ENCODE measurements at places on chromosomes 5 and 9.

GRCh38 chr5:157855404-157855994 lies 3.4 kb downstream of the CLINT1 start:
- no peak overlapping the region for H3K4me3 ChIP-seq
- no peak overlapping the region for H3K27ac ChIP-seq
- peak; percentile 54 for DNase-seq
- H3K27me3 ChIP-seq: no peaks in the 10 kb centered on the region

DNA sequence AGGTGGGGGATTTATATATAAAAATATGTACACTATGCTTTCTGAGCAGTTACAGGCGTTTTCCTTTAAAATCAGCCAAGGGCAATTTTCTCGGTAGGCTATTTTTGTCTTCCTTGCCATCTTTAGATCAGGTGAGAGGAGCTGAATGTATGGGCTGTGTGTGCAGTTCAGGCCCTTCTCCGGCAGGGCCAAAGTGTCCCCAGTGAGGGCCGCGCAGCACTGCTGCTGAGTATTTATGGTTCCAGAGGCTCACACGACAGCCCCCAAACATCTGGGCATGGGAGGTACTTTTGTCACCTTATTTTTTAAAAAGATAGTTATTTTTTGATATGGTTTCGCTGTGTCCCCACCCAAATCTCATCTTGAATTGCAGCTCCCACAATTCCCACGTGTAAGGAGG lies 11.5 kb downstream of the GFPT2 start:
- no peaks in the 10 kb centered on the region for H3K27me3 ChIP-seq
- no peak overlapping the region for H3K4me3 ChIP-seq
- no peak for DNase-seq
- H3K4me1 ChIP-seq: peaks cover 11% of the 10 kb centered on the region
- peaks cover 12% of the 10 kb centered on the region for H3K36me3 ChIP-seq

DNA sequence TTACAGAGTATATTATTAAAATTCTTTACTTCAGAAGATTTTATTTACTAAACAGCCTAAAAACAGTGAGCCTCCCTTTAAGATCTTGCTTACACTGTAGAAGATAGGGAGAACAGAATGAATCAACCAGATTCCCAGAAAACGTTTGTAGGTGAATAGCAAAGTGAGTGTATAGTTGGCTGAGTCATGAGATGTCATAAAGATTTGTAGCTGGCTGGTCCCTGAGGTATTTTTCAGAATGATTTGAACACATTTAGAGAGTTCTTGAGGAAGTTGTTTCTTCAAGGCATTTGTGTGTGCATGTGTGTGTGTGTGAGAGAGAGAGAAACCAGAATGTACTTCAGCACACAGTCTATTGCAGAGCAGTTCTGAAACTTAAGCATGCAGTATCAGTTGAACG lies 159.4 kb upstream of the PRR16 start:
- H3K36me3 ChIP-seq: no peaks in the 10 kb centered on the region
- DNase-seq: no peak
- no peaks in the 10 kb centered on the region for H3K27me3 ChIP-seq
- no peaks in the 10 kb centered on the region for H3K4me1 ChIP-seq
- no peak overlapping the region for H3K27ac ChIP-seq
- H3K4me3 ChIP-seq: no peak overlapping the region

DNA sequence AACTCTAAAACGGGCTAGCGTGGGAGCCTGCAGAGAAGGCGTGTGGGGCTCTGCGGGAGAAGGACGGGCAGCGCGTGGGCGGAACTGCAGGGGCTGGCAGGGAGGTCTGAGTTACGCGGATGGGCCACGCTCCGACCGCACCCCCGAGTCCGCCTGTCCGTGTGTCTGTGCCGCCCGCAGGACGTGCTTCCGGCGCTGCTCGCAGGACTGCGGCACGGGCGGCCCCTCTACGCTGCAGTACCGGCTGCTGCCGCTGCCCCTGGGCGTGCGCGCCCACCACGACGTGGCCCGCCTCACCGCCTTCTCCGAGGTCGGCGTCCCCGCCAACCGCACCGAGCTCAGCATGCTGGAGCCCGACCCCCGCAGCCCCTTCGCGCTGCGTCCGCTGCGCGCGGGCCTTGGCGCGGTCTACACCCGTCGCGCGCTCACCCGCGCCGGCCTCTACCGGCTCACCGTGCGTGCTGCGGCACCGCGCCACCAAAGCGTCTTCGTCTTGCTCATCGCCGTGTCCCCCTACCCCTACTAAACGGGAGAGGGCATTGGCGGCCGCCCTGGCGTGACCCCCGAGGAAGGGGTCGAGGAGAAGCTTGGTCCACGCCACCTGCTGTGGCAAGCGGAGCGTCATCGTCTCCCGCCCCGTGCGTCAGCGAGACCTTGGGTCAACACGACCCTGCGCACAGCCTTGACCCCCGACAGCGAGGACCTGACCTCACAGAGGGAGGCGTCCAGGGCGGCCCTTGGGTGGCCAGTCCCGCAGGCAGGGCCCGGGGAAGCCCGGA lies 11.4 kb upstream of the ASS1 start:
- no peaks in the 10 kb centered on the region for H3K36me3 ChIP-seq
- peaks cover 25% of the 10 kb centered on the region for H3K27me3 ChIP-seq
- peaks cover 12% of the 10 kb centered on the region for H3K4me1 ChIP-seq
- H3K4me3 ChIP-seq: peak overlapping the region; percentile 78
- DNase-seq: peak; percentile 64

DNA sequence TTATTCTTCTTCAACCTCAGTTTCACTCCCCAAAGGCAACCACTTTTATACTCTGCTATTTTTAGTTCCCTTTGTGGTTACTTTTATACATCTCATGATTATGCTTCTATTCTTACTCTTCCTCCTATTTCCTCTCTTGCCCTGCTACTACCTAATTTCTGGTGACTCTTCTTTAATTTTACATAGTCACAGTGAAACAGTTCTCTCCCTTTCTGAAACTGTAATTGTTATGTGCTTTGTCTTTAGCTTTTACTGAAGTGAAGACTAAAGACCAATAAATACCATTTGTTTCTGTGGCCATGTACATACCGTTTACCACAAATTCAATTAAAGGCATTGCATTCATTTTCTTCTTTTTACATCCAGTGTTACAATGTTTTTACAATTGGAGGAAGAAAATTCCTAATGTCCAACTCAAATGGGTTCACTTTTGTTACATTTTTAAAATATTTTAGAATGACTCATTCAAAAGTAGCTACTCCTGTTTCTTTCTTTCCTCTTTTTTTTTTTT lies 410.6 kb downstream of the PSAT1 start:
- no peaks in the 10 kb centered on the region for H3K27me3 ChIP-seq
- no peak overlapping the region for H3K4me3 ChIP-seq
- no peaks in the 10 kb centered on the region for H3K4me1 ChIP-seq
- no peaks in the 10 kb centered on the region for H3K36me3 ChIP-seq

GRCh38 chr9:33698267-33698666 lies 97.1 kb upstream of the PRSS3 start:
- no peaks in the 10 kb centered on the region for H3K36me3 ChIP-seq
- H3K4me1 ChIP-seq: peaks cover 5% of the 10 kb centered on the region
- no peak overlapping the region for H3K27ac ChIP-seq
- DNase-seq: no peak

DNA sequence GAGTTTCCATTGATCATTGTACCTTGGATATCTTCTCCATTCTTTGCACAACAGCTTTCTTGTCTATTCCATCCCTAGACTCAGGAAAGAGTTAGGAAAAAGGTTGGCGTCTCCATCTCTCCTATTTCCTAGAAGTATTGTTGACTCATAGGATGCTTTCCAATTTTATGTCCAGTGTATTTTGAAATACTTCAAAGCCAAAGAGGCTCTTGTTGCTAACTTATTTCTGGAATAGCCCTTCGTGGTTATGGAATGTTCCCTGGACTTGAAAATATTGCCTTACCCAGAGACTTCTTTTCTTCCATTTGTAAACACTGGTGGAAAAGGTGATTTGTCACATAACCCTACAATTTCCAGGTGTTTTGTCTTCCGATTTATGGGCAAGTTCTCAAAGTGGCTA lies 402.3 kb upstream of the ZNF608 start:
- H3K36me3 ChIP-seq: no peaks in the 10 kb centered on the region
- no peak for DNase-seq
- no peak overlapping the region for H3K27ac ChIP-seq

- H3K4me1 ChIP-seq: no peaks in the 10 kb centered on the region
- no peak overlapping the region for H3K27ac ChIP-seq
- DNase-seq: no peak
- no peaks in the 10 kb centered on the region for H3K36me3 ChIP-seq
These were observed 687.3 kb upstream of the ST8SIA4 start for GRCh38 chr5:101590384-101590783.

- no peak for DNase-seq
- H3K36me3 ChIP-seq: no peaks in the 10 kb centered on the region
- H3K4me3 ChIP-seq: no peak overlapping the region
- H3K27ac ChIP-seq: no peak overlapping the region
- peaks cover 3% of the 10 kb centered on the region for H3K4me1 ChIP-seq
These were observed 47.6 kb downstream of the NSG2 start for GRCh38 chr5:174093123-174093522.

GRCh38 chr5:178232920-178233429 lies 373 bp upstream of the PHYKPL start:
- peaks cover 14% of the 10 kb centered on the region for H3K4me1 ChIP-seq
- no peak for DNase-seq
- H3K4me3 ChIP-seq: peak overlapping the region; percentile 93
- H3K27ac ChIP-seq: no peak overlapping the region
- no peaks in the 10 kb centered on the region for H3K27me3 ChIP-seq
- H3K36me3 ChIP-seq: peaks cover 20% of the 10 kb centered on the region

- no peak for DNase-seq
- no peak overlapping the region for H3K4me3 ChIP-seq
- H3K27me3 ChIP-seq: no peaks in the 10 kb centered on the region
- no peaks in the 10 kb centered on the region for H3K36me3 ChIP-seq
- peaks cover 6% of the 10 kb centered on the region for H3K4me1 ChIP-seq
These were observed 98.5 kb downstream of the ZCCHC7 start for GRCh38 chr9:37218800-37219425.
